ENCODE measurements at places on chromosomes 11 and 22. TPM values are rescaled to one million over a fixed set of nuclear protein-coding genes. Genes with fewer than 3 reads are reported as not detected.

Gene PATE2
- total RNA-seq = not detected

Gene HPX
- 5,245 TPM for total RNA-seq

Gene MIOX
- not detected for total RNA-seq

- H3K27ac ChIP-seq = peak overlapping the region; percentile 40
- peak overlapping the region; percentile 95 for H3K4me3 ChIP-seq
- DNase-seq = peak; percentile 56
- H3K4me1 ChIP-seq = peaks cover 65% of the 10 kb centered on the region
- H3K27me3 ChIP-seq = no peaks in the 10 kb centered on the region
Measured at GRCh38 chr11:576811-577610, 741 bp downstream of the PHRF1 start.

DNA sequence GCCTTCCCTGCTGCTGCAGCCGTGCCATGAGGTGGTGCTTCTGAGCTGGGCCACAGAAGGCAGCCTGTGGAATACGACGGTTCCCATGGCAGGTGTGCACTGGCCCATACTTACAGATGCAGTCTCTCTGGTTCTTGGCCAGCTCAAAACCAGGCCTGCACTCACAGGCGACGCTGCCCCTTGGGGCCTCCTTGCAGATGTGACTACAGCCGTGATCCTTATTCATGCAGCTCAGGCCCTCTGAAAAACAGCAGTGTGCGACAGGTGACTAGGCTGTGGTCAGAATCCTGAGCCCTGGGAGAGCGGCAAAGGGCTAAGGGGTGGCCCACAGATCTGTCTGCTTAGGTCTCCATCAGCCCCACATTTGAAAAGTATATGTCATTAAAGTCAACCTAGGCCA is 22.1 kb downstream of the SCUBE2 start:
- no peaks in the 10 kb centered on the region for H3K27me3 ChIP-seq
- no peaks in the 10 kb centered on the region for H3K36me3 ChIP-seq
- no peak for DNase-seq
- no peak overlapping the region for H3K4me3 ChIP-seq
- no peak overlapping the region for H3K27ac ChIP-seq

- H3K4me1 ChIP-seq = no peaks in the 10 kb centered on the region
- no peak overlapping the region for H3K27ac ChIP-seq
- no peaks in the 10 kb centered on the region for H3K27me3 ChIP-seq
- H3K4me3 ChIP-seq = no peak overlapping the region
Measured at GRCh38 chr11:130729678-130730300, 186.5 kb downstream of the SNX19 start.

DNA sequence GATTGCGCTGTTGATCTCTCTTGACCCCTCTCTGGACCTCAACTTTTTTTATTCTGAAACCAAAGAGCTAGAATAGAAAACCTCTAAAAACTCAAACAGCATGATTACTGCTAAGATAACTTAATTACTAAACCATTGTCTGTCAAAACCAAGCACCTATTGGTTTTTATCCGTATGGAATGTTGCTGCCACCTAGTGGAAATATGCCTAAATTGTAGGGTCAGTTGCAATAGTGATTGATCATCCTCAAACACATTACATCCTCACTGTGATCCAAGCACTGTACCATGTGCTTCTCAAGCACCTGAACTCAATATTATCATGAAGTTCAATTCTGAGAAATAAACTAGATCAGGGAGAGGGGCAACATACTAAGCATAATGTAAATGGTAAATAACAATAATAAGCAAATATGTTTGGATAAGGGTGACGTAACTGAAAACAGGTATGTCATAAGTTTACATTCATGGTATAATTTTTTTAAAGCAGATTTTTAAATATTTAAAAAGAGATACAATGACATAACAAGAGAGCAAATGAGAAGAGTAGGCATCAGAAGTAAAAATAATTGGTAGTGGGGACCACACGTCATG is 3.8 kb upstream of the OR5A2 start:
- no peaks in the 10 kb centered on the region for H3K27me3 ChIP-seq
- no peaks in the 10 kb centered on the region for H3K36me3 ChIP-seq
- H3K27ac ChIP-seq = no peak overlapping the region
- DNase-seq = no peak
- H3K4me1 ChIP-seq = no peaks in the 10 kb centered on the region
- H3K4me3 ChIP-seq = no peak overlapping the region

DNA sequence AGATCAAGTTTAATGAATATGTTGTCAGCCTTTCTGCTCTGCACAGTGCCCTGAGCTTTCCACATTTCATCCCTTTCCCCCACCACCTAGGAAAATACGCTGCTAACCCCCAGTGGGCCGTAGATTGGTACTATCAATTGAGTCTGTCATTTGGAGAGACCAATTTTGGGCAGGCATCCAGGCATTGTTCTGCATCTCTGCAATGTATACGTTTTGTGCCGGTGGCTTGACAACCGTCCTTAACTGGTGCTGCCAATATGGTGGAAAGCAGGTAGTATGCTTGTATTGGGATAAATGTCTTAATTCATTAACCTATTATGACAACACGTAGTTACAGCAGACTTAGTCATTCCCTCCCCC is 1.3 kb downstream of the ELMOD1 start:
- no peaks in the 10 kb centered on the region for H3K27me3 ChIP-seq
- DNase-seq = no peak
- H3K4me3 ChIP-seq = no peak overlapping the region
- H3K4me1 ChIP-seq = peaks cover 5% of the 10 kb centered on the region
- H3K36me3 ChIP-seq = no peaks in the 10 kb centered on the region
- H3K27ac ChIP-seq = no peak overlapping the region

DNA sequence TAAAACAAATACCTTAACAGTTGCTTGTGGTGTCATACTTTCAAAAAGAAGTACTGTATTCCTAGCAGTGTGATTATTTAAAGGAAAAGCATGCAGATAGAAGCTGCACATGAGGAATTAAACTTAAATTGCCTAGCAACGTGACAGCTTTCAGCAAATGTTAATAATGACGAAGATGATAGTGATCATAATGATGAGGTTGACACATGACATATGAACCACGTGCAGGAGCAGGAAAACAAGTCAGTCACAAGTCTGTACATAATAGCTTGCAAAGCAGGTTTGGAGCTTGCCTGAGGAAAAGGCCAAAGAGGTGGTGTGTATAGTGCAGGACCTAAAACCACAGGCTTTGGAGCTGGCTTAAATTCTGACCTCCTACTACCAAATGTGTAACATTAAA is 30.6 kb upstream of the PIK3C2A start:
- no peaks in the 10 kb centered on the region for H3K36me3 ChIP-seq
- H3K4me1 ChIP-seq = no peaks in the 10 kb centered on the region
- H3K4me3 ChIP-seq = no peak overlapping the region
- no peak overlapping the region for H3K27ac ChIP-seq
- no peaks in the 10 kb centered on the region for H3K27me3 ChIP-seq
- no peak for DNase-seq

GRCh38 chr11:86675017-86675416 is 2.6 kb upstream of the ME3 start:
- H3K36me3 ChIP-seq = no peaks in the 10 kb centered on the region
- no peaks in the 10 kb centered on the region for H3K4me1 ChIP-seq
- no peak overlapping the region for H3K27ac ChIP-seq

- H3K27me3 ChIP-seq = no peaks in the 10 kb centered on the region
- no peaks in the 10 kb centered on the region for H3K4me1 ChIP-seq
- no peak overlapping the region for H3K27ac ChIP-seq
- no peaks in the 10 kb centered on the region for H3K36me3 ChIP-seq
- no peak overlapping the region for H3K4me3 ChIP-seq
Measured at GRCh38 chr11:1372660-1373059, 17.1 kb upstream of the BRSK2 start.

DNA sequence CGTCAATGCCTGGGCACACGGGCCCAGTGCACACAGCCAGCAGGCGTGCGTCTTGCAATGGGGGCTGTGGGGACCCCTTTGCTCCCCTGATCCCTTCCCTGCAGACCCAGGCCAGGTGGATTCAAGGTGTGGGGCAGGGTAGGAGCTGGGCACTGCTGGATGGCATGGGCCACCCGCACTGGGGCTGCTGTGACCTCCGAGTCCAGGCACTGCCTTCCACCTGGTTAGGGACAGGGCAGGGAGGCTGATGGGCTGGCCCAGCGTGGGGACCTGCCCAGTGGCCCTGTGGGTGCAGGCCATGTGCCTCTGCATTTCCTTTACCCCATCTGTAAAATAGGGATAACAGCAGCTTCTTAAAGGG is 22.9 kb downstream of the KCNQ1 start:
- no peaks in the 10 kb centered on the region for H3K4me1 ChIP-seq
- no peaks in the 10 kb centered on the region for H3K27me3 ChIP-seq
- H3K4me3 ChIP-seq = no peak overlapping the region
- no peaks in the 10 kb centered on the region for H3K36me3 ChIP-seq

DNA sequence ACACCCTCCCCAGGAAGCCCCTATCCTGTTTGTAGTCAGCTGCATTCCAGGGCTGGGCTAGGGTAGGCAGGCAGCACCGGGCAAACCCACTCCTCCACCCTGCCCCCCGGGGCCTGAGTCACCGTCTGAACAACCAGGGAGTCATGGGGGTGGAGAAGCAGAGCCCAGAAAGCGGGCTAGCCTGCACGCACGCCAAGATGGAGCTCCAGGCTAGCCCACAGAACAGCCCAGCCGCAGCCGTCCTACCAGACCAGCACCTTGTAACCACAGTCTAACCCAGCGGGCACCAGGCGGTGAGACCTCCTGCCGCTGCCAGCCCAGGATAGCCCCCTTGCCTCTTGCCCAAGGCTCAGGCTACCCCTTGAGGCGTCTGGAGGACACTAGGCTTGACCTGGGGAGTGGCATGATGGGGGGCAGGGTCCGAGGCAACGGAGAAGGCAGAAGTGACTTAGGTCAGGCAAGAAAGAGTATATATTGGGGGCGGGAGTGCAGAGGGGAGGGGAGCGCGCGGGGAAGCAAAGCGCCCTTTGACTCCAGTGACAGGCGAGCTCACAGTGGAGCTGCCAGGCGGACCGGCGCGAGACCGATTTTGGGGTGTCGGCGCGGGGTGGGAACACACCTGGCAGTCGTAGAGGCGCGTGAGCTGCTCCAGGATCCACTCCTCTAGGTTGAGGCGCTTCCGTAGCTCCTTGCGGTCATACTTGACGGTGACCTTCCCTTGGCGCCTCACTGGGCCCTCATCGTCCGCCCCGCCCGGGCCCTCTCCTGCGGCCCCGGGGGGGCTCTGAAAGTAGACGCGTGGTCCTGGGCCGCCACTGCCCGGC is 734 bp downstream of the PPP1R14B start:
- H3K4me3 ChIP-seq = peak overlapping the region; percentile 75
- no peaks in the 10 kb centered on the region for H3K36me3 ChIP-seq
- H3K4me1 ChIP-seq = no peaks in the 10 kb centered on the region
- H3K27me3 ChIP-seq = no peaks in the 10 kb centered on the region
- H3K27ac ChIP-seq = peak overlapping the region; percentile 46
- DNase-seq = peak; percentile 78

DNA sequence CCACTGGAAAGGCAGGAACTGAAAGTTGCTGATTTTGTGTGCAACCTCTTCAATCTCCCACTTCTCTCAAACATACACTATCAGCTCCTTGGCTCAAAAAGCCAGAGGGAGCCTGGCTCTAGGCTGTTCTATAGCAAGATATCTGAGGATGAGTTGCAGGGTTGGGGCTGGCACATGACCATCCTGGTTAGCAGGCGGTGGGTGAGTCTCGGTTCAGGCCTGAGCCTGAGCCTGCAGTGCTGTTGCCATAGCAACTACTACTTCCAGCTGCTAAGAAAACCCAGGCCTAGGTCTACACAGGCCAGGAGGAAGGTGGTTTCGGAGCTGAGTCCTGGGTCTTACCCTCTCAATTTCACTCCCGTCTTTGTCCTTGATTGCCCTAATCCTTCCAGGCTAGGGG is 39.0 kb downstream of the CWC15 start:
- no peak for DNase-seq
- H3K36me3 ChIP-seq = no peaks in the 10 kb centered on the region

GRCh38 chr11:119739021-119739703 is 10.2 kb upstream of the NECTIN1 start:
- no peak overlapping the region for H3K4me3 ChIP-seq
- DNase-seq = no peak
- no peaks in the 10 kb centered on the region for H3K4me1 ChIP-seq
- H3K27me3 ChIP-seq = peaks cover 7% of the 10 kb centered on the region

GRCh38 chr11:61375761-61376108 is 13.6 kb downstream of the TMEM138 start:
- no peaks in the 10 kb centered on the region for H3K27me3 ChIP-seq
- no peaks in the 10 kb centered on the region for H3K36me3 ChIP-seq
- peak overlapping the region; percentile 61 for H3K27ac ChIP-seq
- H3K4me3 ChIP-seq = no peak overlapping the region

Measured in right lobe of liver (tissue), 6 donors.